ENCODE measurements at places on chromosomes 16 and 17.
A peak's percentile ranks its signal among the peaks of the same experiment; 100 is the strongest.

DNA sequence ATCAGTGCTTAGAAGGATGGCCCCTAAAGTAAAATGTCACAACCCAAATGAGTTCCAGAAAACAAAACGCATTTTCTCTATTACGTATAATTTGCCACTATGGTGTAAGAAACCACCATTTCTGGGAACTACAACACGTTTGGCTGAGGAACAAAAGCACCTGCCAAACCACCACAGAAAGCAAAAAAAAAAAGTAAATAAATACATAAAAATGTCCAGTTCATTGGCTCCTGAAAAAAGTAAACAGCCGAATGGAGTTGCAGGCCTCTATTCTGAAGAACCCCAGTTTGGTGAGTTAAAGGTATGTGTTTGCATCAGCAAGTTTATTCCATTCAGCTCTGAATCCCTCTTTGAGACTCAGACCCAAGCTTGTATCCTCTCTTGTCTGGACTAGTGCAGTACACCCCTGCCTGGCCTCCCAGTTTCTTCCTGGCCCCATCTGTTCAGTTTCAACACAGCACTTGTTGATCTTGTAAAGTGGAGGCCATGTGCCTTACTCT is 36.9 kb downstream of the ERN1 start:
- DNase-seq, result no peak

DNA sequence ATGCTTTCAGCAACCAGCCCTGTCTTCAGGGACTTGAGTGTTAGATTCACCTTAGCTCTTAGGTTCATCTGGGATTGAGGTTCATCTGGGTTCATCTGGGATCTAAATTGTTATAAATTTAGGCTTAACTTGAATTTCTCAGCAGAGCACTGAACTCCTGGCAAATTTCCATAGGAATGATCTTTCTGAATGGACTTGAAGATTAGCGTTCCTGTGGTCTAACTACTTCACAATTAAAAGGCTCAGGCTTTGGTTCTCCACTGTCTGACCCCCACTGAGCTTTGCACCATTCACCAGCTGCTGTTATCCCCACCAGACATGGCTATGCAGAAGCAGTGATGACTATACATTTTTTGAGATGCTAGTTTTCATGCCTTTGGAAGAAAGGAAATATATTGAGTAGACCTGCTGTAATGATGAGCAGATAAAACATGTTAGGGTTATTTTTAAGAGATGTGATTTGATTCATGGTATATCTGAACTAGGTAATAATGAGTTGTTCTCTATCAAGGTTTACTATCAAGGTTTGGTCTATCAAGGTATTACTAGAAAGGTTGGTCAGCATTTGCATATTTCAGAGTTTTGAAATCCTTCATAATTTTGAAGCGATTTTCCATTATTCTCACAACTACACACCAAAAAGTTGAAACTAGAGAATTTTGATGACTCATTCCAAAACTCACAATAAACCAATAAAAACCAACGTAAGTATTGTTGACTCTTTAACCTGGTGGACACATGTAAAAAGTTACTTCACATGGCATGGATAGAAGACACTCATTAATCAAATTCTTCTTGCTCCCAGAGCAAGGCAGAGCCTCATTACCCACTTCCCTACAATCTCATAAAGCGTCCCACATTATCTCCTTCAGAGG is 71.7 kb downstream of the SNX11 start:
- no peak for DNase-seq

DNA sequence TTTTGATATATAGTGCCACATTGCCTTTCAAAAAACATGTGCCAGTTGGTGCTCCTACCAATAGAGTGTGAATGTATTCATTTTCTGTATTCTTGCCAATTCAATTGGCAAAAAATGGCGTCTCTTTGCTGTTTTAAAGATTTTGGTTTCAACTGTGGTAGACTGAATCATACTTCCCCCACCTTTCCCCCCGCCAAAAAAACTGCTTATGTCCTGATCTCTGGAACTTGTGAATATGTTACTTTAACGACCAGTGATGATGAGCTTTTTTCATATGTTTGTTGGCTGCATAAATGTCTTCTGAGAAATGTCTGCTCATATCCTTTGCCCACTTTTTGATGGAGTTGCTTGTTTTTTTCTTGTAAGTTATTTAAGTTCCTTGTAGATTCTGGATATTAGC is 325.1 kb upstream of the KCNJ16 start:
- no peak for DNase-seq

DNA sequence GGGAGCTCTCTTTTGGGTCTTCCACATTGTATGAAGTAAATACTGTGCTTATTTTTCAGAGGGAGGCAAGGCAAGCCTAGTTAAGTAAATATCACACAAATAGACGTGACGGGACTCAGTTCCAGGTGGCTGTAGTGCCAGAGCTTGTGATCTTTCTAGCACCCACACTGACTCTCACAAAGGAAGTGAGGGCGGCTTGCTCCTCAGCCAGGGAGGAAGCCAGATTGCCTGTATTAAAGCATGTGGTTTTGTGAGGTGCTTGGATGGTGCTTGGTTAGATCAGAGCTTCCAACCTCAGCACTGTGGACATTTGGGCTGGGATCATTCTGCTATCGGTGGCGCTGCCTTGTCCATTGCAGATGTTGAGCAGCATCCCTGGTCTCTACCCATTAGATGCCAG is 80.1 kb downstream of the VAT1L start:
- peak; percentile 4 for DNase-seq

DNA sequence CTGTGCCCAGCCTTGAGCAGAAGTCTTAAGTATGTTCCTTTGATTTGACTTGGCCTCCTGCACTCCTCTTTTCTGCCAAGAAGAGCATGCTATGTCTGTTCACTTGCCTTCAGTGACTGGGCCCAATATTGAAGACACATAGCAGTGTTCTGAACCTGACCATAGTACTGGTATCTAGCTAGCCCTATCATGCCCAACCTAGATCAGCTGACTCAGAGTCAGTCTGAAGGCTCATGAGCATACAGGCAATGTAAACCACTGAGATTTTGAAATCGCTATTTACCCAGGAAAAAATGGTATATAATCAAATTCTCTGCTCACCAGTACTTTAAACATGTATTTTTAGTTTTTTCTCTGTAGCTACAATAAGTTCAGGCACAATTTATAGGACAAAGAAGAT is 129.4 kb downstream of the TANC2 start:
- DNase-seq, result no peak
